ENCODE measurements at places on chromosomes 16 and 17. TPM values are rescaled to one million over a fixed set of nuclear protein-coding genes. Genes with fewer than 3 reads are reported as not detected.

The TCAP gene
- 0.49 TPM for total RNA-seq

The ZG16B gene
- 1.4 TPM for total RNA-seq

DNA sequence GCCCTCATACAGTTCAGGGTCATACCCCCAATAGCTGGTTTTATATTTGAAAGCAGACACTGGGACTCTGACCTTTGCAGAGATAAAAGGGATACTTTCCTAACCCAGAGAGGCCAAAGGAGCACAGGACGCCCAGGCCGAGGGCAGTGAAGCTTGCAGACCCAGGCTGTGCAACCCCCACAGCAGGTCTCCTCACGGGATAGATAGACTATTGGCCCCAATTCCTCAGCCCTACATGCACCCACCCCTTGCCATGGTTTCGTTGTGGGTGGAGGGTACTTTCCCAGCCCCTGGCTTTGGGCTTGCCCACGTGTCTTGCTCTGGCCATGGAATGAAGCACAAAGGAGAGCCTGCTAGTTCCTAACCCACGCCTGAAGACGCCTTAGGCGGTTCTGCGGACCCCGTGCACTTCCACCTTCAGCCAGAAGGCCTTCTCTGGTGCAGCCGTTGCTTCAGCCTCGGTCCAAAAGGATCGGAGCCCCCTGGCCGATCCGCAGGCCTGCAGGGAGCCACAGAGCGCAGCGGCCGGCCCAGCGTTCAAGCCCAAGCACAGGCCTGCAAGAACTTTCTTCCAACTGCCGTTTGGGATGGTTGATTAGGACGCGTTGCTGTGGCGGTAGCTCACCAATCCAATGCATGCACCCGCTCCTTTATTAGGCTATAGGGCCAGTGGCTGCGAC lies 9.8 kb upstream of the BRCA1 start:
- DNase-seq: no peak

GRCh38 chr16:11589198-11589550 lies 2.5 kb upstream of the LITAF start:
- no peak for DNase-seq

GRCh38 chr16:78697426-78697825 lies 598.0 kb downstream of the WWOX start:
- DNase-seq: no peak

All from fibroblast of the aortic adventitia (primary cell).